Activated naive CD4-positive, alpha-beta T cell (primary cell): ENCODE measurements at places on chromosomes 7 and 10.

- no peak for DNase-seq
Measured at GRCh38 chr10:131695496-131696165, 205.2 kb upstream of the PPP2R2D start.

- DNase-seq: no peak
Measured at GRCh38 chr7:135790371-135790977, 41.9 kb upstream of the FAM180A start.

GRCh38 chr10:47167591-47167990 lies 132.4 kb upstream of the GDF10 start:
- no peak for DNase-seq

DNA sequence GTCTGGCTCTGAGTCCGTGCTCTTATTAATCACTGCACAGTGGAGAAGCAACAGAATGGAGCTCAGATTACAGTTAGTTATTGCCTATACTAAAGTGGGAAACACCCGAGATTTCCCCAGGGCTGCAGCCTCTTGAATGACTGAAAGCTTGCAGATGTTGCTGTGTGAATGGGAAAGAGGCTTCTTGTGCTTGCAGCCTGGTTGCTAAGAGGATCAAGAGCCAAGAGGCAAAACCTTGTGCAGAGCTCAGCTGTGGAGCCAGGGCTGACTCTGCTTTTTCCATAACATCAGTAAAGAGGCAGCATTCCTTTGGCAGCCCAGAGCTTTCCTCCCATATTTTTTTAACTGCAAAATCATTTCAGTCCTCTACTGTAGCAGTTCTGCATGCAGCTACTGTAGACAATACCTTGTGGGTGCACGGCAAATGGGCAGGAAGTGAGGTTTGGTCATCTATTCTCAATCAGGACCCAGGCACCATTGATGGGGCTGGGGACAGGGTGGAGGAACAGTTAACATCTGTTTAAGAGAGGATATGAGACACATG lies 86.5 kb downstream of the RALA start:
- no peak for DNase-seq

- DNase-seq: no peak
Measured at GRCh38 chr10:8182806-8183205, 128.3 kb downstream of the GATA3 start.

- no peak for DNase-seq
Measured at GRCh38 chr10:114876602-114877300, 55.2 kb downstream of the FHIP2A start.

GRCh38 chr7:32163896-32164295 lies 93.7 kb upstream of the PDE1C start:
- DNase-seq: no peak

DNA sequence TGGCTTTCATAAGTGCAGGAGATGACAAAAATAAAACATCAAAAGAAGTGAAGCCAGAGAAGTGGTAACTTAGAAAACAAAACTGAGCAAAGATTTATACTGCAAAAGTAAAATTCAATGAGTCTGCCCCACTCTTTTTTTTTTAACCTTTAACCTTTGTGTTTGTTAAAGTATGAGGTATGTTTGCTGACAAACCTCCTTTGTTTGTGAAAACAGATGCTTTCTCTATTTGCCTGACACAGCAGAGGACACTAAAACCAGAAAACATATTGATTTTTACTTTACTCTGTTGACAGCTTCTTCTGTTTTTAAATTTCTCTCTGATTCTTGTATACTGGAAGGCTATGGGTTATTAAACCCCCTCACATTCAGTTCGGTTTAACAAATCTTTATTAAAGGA lies 57.6 kb downstream of the SGMS1 start:
- no peak for DNase-seq

GRCh38 chr10:79269443-79269842 lies 77.8 kb upstream of the PPIF start:
- DNase-seq: no peak

DNA sequence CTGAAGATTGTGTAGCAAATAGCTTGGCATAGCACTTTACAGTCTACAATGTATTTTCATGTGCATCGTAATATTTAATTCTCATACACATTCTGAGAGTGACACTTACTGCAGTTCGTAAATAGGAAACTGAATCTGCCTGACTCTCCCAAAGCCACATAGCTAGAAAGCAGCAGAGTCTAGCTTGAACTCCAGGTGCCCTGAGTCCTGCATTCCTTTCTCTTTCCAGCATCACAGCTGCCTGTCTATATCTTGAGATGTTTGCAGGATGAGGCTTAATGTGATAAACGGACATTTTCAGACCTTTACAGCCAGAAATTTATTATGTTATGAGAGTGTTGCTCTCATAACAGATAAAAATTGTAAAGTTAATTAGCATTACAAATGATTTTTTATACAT lies 132.9 kb upstream of the PLXDC2 start:
- no peak for DNase-seq

GRCh38 chr7:17444673-17445072 lies 146.2 kb downstream of the AHR start:
- DNase-seq: no peak

DNA sequence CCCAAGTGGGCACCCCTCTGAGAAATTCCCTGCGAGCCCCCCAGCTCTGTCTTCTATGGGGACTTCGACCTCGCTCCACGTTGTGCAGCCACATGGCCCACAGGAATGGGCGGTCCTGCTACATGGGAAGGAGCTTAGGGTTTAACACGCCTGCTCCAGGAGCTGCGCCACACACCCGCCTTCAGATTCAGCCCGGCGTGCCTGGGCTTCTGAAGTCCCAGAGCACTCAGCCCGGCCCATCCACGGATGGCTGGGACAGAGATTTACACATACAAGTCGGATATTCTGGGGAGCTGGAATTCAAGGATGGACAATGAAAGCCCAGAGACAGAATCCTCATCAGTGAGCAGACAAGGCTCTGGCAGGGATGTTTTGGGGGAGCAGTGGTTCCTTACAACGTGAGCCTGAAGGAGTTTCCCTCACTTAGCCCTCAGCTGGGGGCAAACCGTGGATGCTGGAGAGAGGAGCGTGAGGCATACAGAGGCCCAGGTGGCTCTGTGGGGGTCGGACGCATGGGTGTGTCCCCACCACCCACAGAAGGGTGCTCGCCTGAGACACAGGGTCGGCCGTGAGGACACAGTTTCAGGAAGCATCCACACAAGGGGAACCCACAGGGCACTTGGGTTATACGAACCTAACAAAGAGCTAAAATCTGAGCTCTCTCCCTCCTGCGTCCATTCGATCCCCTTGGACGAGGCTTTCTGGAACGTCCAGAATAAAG lies 372.9 kb downstream of the DNAJB6 start:
- DNase-seq: no peak

- DNase-seq: no peak
Measured at GRCh38 chr10:121236621-121237020, 361.6 kb downstream of the FGFR2 start.

GRCh38 chr10:70820976-70821750 lies 5.4 kb downstream of the SGPL1 start:
- DNase-seq: no peak

DNA sequence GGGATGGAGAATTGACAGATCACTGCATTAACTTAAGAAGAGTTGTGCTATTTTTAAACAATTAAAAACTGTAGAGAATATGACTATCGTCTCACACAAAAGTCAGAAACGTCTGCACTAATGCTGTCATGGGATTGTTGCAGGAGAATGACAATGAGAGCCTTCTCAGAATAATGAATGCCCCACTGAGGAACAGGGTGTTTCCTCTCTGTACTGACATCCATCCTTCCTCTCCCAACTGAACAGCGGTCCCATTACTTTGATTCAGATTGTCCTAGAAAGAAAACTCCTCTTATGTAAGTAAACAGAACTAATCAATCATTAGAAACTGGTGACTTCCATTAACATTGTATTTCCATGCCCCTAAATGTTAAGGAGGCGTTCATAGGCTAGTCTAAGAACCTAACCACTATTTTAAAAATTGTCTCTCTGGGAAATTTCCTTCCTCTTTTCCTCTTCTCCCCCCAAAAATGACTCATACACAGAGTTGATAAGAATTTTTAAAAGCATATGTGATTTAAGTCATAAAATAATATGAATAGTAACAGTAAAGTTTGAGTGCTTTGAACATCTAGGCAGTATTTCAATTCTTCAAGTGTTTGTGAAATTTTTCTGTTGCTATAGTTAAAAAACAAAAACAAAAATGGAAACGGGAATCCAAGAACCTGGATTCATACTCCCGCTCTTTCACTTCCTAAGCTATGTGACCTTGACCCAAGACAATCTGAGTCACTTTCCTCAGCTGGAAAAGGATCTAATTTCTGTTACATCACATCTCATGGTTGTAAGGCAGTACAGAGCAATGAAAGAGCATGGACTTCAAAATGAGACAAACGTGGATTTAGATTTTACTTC lies 12.7 kb upstream of the MACC1 start:
- no peak for DNase-seq

DNA sequence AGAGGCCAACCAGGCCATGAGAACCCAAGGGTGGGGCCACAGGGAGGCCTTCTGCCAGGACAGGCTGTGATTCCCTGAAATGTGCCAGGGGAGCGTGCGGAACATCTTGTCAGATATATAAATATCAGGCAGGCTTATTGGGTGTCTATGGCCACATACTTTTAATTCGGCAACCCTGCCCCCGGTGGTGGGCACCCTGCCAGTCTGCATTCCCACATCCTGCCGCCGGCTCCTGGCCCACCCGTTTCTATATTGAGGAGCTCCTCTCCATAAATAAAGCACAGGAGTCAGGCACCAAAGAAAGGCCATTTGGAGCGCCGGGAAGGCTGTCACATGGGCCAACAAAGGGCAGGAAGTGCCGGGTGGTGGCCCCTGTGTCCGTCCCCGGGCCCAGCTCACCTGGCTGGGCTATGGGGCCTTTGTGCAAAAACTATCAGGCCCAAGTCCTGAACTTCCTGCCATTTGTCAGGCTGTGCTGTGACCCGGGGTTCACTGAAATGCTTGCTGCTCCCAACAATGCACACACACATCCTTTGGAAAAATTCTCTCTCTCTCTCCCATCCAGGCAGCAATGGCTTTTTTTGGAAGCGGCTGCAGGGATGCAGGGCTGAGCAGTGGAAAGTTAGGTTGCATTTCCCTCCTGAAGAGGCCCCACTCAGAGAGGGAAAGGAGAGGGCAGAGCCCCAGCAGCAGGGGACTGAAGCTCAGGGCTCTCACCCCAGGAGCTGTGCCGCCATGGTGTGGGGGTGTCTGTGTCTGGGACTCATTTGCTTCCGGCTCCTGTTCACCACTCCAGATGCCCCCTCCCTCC lies 25.0 kb upstream of the PODXL start:
- DNase-seq: no peak

DNA sequence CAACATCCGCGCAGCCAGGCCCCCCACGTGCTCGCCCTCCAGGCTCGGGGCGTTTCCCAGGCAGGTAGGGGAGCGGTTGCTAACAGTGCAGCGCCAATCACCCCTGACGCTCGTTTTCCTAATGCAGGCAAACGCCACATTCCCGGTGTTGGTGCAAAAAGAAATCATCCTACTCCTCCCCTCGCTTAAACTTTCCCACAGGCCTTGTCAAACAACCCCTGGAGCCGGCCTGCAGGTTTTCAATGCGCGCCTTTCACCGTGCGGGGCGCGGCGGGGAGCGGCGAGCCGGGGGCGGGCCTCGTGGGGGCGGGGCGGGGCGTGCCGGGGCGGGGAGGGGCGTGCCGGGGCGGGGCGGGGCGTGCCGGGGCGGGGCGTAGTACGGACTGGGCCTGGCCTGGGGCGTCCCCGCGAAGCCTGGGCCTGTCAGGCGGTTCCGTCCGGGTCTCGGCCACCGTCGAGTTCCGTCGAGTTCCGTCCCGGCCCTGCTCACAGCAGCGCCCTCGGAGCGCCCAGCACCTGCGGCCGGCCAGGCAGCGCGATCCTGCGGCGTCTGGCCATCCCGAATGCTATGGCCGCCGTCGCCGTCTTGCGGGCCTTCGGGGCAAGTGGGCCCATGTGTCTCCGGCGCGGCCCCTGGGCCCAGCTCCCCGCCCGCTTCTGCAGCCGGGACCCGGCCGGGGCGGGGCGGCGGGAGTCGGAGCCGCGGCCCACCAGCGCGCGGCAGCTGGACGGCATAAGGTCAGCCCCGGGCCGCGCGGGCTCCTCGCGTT lies at the start of gene ECHDC3:
ECHDC3 (plus strand) TSS at position 374 of the 770 bp plus-strand sequence; CDS start at position 569, 195 bp downstream.
- DNase-seq: peak; percentile 24

DNA sequence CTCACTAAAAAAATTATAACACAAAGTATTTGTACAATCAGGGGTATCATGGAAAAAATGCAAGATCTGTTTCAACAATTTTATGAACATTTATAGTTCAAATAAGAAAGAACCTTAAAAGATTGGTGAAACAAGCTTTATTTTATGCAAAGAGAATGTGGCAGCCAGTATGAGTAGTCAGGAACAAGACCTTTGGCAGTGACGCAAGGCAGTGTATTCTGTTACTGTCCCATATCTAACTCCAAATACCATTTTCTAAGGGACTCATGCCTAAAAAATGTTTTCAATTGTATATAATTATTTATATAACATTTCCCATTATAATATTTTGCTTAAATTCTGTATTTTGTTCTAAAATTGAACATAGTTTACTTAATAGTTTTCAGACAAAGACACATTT lies 19.1 kb upstream of the FAM53B start:
- no peak for DNase-seq

DNA sequence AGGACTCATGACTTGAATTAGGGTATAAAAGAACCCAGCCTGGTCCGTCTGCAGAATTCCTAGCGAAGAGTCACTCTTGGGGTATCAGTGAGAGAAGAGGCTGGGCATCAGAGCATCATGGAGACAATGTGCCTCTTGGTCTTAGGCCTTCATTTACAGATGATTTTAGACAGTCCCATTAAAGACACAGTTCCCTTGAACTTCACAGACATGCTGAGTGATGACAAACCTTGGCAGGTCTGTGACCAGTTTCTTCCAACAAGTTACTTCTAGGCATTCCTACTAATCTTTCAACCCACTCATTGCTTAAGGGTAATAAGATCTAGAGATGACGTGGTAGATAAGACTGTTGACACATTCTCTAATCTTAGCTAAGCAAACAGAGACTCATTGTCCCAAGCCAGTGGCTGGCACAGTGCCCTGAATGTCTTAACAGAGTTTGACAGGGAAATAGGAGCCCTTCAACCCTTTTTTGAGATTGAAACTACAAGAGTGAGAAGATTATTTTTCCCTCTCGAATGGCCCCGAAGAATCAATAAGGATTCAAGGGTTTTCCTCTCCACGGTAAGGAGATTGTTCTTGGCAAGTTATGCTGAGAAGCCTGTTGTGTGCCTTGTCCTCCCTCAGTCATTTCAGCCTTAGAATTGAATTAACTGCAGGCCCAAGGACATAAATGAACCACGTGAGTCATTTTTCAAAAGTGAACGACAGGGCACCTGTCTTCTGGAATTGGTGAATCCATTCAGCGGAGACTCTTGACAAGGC lies 281.1 kb downstream of the CCDC3 start:
- DNase-seq: no peak

- no peak for DNase-seq
Measured at GRCh38 chr10:53491774-53492173, 719.2 kb upstream of the MBL2 start.

DNA sequence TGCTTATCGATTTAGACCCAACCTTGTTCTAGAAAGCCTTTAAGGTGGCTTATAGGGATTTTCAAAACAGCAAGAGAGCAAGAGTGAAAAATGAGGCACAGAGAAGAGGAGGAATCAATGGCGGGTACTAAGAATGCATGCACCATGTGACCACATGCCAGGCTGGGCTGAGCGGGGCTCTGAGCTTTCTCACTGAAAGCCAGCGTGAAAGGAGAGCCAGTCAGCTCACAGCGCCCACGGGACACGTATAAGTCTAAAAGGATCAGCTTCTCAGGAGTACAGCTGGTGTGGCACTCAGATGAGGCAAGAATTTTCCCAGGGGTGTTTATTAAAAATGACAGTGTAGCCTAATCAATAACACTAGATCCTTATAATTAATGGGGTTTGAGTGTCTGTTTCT lies 114.3 kb downstream of the SLIT1 start:
- DNase-seq: no peak
